RPMI7951 (cell line): ENCODE measurements at places on chromosomes 13 and 19. TPM values are rescaled to one million over a fixed set of nuclear protein-coding genes. Genes with fewer than 3 reads are reported as not detected.

The DNAAF3 gene
- total RNA-seq = 1.4 and 1.6 TPM in 2 replicates

The THSD8 gene
- not detected in 2 replicates for total RNA-seq

- DNase-seq = no peak
Observed at GRCh38 chr19:15393963-15394362, 14.4 kb upstream of the AKAP8 start.

- DNase-seq = no peak
Observed at GRCh38 chr13:20460761-20461160, 64.9 kb downstream of the CRYL1 start.

DNA sequence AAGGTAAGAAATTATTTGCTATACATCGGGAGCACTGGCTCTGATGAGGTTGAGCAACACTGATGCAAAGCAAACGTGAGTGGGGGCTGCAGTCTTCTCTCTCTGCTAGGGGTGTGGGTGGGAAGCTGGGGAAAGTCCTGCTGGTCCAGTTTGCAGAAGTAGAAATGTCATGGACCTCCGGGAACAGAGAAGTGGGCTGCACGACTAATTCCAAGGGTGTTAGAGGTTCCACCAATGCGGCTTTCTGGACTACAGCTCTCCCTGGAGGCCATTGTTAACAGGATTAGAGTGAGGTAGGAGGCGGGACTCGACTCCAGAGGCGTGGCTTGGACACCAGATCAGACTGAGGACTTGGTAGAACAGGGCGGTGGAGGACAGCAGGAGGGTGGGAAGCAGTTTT is 5.7 kb upstream of the FBXO27 start:
- peak; percentile 69 for DNase-seq

DNA sequence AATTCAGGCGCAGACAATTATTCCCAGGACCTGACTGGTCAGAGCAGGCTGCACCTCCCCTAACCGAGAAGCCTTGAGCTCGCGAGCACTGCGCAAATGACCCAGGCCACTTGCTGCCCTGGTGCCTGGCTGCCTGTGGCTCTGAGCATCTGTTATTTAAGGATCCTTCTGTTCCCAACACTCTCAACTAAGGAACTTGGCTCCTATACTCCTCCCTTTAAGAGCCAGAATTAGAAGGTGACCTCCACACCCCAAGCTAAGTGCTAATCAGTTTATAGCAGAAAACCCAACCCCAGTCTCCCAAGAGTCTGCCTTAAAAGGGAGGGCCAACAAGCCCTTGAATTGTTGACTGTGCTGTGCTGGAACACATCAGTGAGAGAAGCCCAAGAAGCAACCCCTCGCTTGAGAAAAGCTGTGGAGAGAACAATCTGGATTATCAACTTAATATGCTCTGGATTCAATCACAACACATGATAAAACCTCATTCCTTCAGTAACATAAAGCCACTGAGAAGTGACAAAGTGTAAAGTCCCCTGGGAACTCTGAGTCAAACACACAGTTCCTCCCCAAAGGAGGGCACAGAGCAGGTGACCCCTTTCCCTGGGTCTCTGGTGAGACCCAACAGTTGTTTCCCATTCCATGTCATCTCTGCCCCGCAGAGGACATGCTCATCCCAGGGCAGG is 14.6 kb downstream of the AKAP8L start:
- DNase-seq = no peak

GRCh38 chr13:63449550-63449949 is 2033.9 kb upstream of the PCDH20 start:
- no peak for DNase-seq
